ENCODE measurements at places on chromosomes 11 and 22. TPM values are rescaled to one million over a fixed set of nuclear protein-coding genes. Genes with fewer than 3 reads are reported as not detected.

GRCh38 chr11:94638902-94639373, 71.8 kb downstream of the PIWIL4 start:
- DNase-seq = peak; percentile 59

DNA sequence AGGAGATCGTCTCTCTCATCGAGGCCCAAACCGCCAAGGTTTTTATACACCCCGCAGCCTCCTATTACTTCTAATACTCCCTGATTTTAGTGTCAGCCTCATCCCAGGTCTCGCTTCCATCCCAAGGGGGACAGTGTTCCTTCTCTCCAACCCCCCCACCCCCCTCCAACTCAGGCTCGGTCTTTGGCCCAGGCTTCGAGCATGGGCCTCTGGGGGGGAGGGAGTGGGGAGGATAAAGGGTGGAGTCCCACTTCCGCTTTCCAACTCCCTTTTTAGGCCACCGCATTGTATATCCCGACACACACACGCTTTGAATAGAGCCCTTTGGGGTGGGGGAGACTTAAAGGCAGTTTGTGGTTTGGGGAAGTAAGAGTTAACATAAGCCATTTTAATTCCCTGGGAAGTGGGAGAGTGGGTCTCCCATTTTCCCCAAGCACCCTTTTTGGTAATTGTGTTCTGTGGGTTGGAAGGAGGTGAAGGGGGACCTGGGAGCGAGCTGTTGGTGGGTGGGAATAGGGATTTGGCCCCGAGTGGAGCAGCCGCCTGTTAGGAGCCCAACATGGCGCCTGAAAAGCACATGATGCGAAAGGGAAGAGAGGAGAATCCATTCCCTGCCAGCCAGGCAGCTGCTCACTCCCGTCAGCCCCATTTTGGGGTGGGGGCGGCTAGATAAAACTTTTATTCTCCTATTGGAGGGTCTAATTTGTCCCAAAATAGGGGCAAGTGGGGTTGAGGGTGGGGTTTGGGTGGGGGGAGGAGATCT, 844 bp downstream of the PCF11 start:
- DNase-seq = peak; percentile 85

- no peak for DNase-seq
These were observed 73.4 kb upstream of the YWHAH start for GRCh38 chr22:31870890-31871289.

DNA sequence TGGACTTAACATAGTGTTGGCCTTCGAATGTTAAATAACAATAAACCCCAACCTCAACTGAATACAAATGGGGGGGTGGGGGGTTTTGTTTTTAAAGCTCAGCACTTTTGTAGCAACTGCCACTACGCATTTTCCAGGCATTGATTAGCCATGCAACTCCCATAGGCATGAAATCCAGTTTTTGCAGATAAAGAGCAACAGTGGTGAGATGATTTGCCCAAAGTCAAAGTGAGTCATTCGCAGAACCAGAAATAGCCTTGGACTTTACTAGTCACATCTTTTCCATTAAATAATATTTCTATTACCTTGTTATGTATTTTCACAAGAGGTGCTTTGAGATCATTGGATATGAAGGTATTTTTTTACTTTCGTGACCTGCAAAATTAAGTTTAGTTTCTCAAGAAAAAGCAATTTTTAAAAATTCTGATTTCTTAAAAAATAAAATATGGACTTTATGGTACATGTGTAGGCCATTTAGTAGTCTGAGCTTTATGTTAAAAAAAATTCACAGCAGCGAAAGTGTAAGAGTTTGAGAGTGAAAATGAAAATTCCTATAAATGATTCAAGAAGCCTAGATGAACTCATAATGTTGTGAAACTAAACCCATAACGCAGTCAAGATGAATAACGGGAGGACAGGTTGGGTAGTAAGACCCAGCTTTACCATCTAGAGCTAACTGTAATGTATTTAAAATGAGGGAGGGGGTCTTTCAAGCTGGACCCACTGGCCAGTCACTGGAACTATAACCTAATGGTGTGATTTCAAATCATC, 1.9 kb upstream of the PHF21A start:
- DNase-seq = peak; percentile 52

GRCh38 chr11:108902027-108902469, 237.2 kb downstream of the DDX10 start:
- no peak for DNase-seq

DNA sequence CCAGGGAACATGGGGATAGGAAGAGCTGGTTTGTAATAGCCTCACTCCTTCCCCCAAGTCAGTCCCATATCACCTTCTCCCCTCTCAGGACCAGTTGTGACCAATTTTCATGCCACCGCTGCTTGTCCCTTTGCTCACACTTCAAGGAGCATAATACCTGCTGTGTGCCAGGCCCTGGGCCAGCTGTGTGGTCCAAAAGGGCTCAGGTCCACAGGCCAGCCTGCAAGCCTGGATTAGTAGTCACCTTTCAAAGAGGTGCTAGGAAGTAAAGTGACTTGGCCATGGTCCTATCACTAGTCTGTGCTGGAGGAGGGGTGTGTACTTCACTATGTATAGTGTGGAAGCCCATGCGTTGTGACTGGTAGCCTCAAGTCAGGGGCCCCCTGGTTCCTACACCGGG, 38.5 kb upstream of the SUSD2 start:
- DNase-seq = no peak

DNA sequence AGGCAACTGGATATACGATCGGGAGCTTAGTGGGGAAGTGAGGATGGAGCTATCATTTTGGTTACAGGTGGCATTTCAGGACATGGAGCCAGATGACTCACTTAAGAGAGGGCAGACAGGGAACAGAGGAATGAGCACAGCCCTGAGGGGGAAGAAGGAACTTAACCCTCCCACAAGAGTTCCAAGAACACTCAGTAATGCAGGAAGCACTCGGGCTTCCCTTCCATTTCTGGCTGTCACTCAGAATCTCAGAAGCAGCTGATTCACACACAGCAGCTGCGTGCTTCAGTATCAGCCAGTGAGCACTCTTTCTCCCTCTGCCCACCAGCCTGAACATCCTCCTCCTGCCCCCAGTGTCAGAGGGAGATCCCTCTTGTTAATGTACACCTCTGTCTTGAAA, 34.8 kb downstream of the EFCAB6 start:
- peak; percentile 32 for DNase-seq

DNA sequence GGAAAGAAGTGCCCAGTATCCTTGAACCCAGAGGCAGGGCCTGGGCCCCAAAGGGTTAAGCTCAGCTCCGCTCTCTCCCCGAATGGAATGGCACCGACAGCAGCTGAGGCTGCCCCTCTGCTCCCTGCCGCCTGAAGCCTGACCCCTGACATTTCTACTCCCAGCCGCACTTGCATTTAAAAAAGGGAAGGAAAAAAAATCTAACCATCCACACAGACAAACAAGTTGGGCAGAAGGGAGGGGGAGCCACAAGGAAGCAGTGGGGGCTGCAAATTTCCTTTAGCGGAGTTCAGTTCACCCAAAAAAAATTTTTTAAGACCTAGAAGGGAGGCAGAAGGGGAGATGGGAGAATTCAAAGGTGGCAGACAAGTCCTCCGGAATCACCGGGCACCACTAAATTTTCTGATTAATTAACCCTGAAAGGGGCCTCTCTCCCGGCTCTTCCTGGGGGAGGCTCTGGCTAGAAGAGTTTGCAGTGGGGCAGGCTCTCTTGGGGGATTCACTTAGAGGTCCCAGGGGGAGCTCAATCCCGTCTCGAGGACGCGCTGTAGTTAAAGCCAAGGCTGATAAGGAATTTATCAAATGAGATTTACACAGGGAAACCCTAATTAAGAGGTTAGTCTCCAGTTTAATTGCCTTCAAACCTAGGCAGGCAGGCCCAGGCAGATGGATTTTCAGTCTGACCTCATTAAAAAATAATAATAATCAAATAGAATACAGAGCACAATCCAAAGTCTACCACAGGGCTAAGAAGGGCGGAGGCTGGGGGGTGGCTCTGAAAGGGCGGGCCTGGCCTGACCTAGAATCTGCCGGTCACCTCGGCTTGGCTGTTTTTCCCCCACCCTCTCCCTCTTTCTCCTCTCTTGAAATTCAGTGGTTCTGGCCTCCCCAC, 25.6 kb downstream of the MN1 start:
- no peak for DNase-seq

DNA sequence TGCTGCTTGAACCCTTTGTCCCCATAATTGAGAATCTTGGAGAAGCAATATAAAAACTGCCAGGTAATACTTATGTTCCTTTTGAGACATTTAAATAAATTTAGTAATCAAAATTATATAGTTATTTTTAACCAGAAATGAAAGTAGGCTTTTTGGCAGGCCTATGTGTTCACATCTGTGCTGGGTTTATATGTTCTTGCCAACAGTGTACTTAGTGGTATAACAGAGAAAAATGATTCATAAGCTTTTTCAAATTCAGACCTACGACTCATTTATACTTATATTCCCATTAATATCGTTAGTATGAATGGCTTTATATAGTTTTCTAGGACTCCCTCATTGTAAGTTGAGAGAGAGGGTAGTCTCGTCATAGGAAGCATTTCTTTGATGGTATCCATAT, 79.0 kb downstream of the DDX10 start:
- no peak for DNase-seq

- DNase-seq = no peak
These were observed at the start of gene CST6 for GRCh38 chr11:66011785-66012303. Gene CST6 (plus strand): TSS chr11:66012008. CDS start chr11:66012045, 37 bp downstream.

GRCh38 chr11:114614127-114614720, 18.6 kb upstream of the NXPE4 start:
- DNase-seq = peak; percentile 31

HBD gene
- not detected for total RNA-seq

OR4A16 gene
- total RNA-seq = not detected

NPTXR gene
- total RNA-seq = 0.98 TPM

TTC36 gene
- total RNA-seq = 0.65 TPM

MRGPRF gene
- total RNA-seq = not detected
